Fibroblast of lung (primary cell): ENCODE measurements at places on chromosomes 11 and 22.

- DNase-seq, result no peak
These were observed 886.9 kb upstream of the CCDC90B start for GRCh38 chr11:84173078-84173477.

GRCh38 chr11:125299061-125299615 is 134.6 kb downstream of the PKNOX2 start:
- DNase-seq, result no peak

- peak; percentile 81 for DNase-seq
These were observed 2.9 kb downstream of the FAM111A start for GRCh38 chr11:59145534-59145933.

GRCh38 chr11:61122761-61123160 is 20.5 kb downstream of the CD5 start:
- no peak for DNase-seq

DNA sequence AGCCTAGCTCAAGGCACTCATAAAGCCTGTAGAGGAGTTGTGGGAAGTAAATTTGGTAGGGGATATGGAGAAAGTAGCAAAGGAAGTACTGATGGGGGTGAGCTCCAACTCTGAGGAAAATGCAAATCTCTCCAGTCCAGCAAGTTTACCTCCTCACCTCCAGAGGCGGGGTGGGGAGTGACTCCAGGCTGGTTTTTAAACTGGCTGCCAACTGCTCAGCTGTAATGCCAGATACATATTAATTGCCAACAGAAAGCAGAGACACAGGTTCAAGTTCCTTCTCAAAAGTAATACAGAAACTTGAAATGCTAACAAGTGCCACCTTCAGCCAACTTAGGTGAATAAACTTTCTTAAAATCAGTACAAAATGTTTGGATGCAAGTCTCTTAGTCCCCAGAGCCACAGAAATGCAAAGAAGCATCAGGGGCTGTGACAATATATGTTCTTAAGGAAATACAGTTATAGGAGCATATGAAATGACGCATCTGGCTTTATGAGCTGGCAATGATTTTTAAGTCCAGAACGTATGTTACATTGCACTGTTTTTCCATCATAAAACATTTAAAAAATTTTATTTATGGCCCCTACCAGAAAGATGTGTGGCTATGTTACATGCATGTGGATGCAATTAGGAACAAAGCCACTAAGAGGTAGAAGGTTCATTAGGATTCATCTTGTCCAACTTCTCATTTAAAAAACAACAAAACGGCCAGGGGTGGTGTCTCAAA is 436.4 kb upstream of the CCDC90B start:
- DNase-seq, result no peak

- DNase-seq, result no peak
These were observed 635.5 kb upstream of the CCDC90B start for GRCh38 chr11:83921447-83922192.

GRCh38 chr11:102468616-102469195 is 16.1 kb upstream of the TMEM123 start:
- DNase-seq, result peak; percentile 12

- DNase-seq, result no peak
These were observed 38.5 kb upstream of the COMT start for GRCh38 chr22:19903031-19903430.

GRCh38 chr11:76232026-76232665 is 25.8 kb upstream of the WNT11 start:
- DNase-seq, result no peak

DNA sequence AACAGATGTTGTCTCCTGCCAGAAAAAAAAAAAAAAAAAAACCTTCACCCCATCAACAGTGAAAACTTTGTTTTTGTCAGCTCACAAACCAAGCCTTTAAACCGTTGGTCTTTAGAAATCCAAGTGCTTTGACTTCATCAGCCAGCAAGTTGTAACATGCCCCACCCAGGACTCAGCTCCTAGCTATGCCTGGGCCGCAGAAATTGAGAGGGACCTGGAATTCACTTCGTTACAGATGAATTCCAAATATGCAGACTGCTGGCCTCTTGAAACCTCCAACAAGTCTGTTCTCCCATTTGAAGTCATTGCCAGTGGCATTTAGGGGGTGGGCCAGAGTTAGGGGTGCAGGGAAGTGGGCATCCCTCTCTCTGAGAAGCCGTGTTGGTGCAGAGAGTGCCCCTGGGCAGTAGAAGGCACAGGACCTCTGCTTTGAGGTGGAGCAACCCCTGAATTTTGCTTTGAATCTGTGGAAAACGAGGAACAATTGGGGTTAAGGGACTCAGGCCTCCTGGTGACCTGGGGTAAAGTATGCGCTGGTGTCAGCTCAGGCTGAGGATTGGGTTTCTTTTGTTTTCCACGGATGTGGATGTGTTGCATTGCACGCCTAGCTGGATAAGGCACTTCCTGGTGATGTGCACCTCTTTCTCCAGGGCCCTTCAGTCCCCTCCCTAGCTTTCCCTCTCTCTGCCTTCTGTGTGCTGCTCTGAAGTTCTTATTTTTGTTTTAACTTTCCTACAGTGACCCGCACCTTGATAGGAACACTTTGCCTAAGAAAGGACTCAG is 109.5 kb downstream of the DBX1 start:
- no peak for DNase-seq

- DNase-seq, result no peak
These were observed 478.1 kb upstream of the CHORDC1 start for GRCh38 chr11:90700789-90701439.

GRCh38 chr11:102812188-102812587 is 14.2 kb upstream of the MMP1 start:
- DNase-seq, result no peak

- DNase-seq, result no peak
These were observed 557.9 kb upstream of the ANO5 start for GRCh38 chr11:21634956-21635355.

DNA sequence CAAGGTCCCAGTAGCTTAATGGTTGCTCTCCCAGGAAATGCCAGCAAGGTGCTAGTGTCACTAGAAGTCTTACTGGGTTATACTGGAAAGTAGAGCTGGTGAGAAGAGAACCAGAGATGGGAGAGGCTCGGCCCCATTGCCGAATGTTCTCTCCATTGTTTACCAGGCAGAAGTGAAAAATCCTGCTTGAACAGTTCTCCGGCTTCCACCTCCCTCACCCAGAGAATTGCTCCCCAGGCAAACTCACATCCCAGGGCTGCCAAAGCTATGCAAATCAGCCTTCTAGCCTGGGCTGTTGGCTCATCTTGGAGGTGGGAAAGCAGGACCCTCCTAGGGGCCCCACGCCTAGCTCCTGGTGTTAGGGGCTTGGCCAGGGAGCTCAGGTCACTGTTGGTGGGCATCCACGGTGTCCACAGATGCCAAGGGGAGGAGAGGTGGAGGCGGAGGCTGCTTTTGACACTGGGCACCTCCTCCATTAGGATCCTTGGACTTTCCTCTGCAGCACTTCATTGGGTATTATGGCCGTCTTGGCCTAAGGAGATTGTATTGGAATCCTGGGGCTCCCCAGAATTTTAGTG is 20.1 kb downstream of the POU2F3 start:
- no peak for DNase-seq

DNA sequence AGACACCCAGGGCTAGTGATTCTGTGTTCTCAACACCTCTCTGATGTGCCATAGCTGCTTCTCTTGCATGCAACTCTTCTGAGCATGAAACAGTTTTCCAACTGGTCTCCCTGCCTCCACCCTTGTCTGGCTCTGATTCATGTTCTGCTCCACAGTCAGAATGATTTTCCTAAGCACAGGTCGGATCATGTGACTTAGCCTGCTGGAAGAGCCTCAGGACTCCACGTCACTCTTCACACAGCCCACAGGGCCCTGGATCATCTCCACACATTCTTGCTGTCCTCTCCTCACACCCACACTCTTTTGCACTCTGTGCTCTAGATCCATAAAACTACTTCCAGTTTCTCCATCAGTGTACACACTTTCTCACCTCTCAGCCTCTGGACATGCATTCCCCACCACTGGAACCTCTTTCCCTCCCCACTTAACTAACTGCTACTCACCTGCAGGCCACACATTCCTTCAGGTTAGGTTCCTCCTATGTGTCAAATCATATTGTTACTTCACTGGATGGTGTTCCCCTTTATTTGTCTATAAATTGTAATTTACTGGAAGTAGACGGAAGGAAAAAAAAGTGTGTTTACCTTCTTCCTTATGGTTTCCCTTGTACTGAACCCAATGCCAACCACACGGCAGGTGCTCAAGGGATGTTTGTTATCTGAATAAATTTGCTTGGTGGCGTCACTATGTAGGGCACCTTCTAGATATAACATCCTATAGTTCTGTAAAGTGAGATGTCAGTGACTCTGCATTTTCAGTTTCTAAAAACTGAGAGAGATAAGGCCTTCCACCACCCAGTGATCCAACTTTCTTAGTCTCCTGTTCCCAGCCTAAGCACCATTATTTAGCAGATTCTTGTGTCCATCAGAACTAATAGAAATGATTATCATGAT is 133.7 kb downstream of the ETS1 start:
- peak; percentile 90 for DNase-seq

GRCh38 chr22:22830957-22831688 is 56.5 kb upstream of the IGLL5 start:
- DNase-seq, result no peak

DNA sequence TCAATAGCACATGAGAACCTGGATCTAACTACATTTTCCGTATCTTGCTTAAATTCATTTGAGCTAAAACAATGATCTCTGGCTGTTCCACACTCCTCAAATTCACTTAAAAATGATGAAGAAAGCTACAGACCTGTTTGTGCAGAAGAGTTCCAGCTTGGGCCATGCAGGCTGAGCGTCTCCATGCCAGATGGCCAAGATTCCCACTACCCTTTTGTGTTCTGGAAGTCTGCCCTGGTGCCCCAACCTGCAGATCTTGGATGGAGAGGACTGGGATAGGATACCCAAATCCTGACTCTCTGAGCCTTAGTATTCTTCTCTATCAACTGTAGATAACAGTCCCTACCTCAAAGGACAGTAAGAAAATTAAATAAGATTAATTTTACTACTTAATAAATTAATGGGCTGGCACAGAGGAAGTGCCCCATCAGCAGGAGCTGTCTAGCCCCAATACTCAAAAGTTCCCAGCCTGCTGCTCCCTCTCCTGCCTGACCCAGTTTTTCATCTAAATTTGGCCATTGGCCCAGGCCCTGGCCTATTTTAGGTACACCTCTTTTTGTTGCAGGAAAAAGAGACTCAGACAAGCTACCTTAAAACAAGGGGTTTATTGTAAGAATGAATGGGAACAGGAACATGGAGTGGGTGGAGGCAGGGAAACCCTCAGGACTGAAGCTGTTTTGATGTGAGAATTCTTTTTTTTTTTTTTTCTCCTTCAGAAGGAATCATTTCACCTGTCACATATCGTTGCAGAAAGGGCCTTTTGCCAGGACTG is 81.4 kb upstream of the GRK3 start:
- DNase-seq, result no peak

- peak; percentile 44 for DNase-seq
These were observed 8.0 kb downstream of the MYO7A start for GRCh38 chr11:77136074-77136473.

DNA sequence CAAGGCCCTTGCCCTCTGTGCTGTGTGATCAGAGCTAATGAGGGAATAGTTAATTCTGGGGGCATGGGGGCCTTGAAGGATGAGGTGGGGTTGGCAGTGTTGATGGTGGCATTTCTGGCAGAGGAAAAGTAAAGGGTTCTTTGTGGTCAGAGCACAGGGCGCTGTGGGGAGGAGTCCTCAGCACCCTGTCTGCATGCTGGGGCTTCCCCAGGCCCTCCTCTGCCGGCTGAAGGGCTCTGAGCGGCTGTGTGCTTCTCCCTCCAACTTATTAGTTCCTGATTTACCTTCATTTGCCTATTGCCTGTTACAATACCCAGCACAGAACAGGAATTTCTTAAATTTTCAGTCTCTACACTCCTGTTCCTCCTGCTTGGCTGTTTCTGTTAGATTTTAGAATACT is 122.8 kb downstream of the HIPK3 start:
- no peak for DNase-seq

- no peak for DNase-seq
These were observed 162.4 kb upstream of the B3GAT1 start for GRCh38 chr11:134574425-134574824.

GRCh38 chr11:7516475-7516874 is 2.7 kb downstream of the PPFIBP2 start:
- no peak for DNase-seq

- no peak for DNase-seq
These were observed 24.4 kb downstream of the UPB1 start for GRCh38 chr22:24519496-24519895.

- peak; percentile 74 for DNase-seq
These were observed 47.5 kb upstream of the CDON start for GRCh38 chr11:126109941-126110731.

GRCh38 chr11:70423523-70424505 is 25.5 kb downstream of the CTTN start:
- DNase-seq, result peak; percentile 92

- DNase-seq, result no peak
These were observed 305.4 kb downstream of the ST3GAL4 start for GRCh38 chr11:126660761-126661425.

DNA sequence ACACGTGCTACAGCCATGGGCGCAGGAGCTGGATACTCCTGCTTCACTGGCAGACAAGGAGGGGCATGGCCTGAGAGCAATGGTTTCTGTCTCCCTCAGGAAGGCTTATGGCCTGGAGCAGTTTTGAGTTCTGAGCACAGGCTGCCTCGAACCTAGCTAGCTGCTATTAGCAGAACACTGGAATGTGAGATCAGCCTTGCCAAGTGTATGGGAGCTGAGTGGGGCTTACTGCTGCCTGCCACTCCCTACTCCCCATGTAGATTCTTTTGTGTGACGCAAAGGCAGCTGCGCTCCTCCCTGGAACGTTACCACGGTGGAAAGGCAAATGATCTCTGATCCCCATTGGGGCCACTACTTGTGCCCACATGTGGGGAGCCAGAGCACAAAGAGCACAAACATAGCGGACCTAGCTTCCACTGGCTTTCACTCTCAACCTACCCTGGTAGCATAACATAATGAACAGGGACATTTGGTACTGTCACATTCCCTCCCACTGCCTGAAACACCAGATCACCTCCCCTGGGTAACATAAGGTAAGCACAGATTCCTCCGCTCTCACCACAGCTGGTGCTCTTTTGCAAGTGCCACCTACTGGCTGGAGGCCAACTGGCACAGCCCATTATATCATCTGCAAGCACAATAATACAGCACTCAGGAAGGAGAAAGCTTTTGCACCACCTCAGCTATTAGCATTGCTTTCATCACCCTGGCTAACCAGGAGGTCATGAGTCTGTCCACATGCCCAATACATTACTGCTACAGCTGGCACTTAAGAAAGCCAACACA is 84.6 kb upstream of the GUCY1A2 start:
- DNase-seq, result no peak

- no peak for DNase-seq
These were observed 114.6 kb downstream of the STIM1 start for GRCh38 chr11:3970108-3970507.

- DNase-seq, result peak; percentile 81
These were observed 30.4 kb downstream of the NEAT1 start for GRCh38 chr11:65452806-65453490.

GRCh38 chr22:20174785-20175596 is 24.1 kb upstream of the CCDC188 start:
- no peak for DNase-seq

GRCh38 chr22:44164031-44164430 is 16.7 kb upstream of the PARVG start:
- DNase-seq, result no peak
